ENCODE measurements at places on chromosomes 7 and 10.

GRCh38 chr7:135490783-135491182 is 19.1 kb downstream of the CNOT4 start:
- peak; percentile 31 for DNase-seq

DNA sequence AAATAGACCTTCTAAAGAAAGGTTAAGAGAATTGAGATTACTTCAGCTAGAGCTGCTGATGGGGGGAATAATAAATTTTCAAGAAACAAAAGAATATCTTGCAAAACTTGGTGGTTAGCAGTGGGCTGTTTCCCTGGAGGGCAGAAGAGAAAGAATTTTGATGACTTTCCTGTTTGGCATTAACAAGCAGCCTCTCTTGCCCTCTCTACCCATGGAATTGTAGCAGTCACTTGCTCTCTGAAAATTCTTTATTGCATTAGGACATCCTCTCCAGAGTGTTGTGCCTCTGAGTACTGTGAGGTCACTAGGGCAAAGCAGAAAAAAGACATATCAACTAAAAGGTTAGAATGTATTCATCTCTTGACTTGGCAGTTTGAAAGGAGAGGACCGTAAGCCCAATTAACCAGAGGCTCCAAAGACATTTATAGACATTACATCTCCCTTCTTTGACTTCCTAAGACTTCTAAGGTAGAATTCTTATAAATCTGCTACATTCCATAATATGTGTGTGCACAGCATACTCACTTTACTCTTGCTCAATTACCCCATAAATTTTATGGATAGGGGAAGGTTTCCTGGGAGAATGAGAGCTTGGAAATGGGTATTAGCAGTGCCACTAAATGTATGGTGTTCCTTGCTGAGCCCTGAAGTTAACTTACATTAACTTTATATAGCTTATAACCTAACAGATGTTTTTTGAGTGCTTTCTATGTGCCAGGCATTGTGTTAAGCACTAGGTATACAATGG is 215.3 kb downstream of the KIF20B start:
- DNase-seq = peak; percentile 6

GRCh38 chr7:140888087-140888486 is 36.6 kb downstream of the BRAF start:
- DNase-seq = no peak

DNA sequence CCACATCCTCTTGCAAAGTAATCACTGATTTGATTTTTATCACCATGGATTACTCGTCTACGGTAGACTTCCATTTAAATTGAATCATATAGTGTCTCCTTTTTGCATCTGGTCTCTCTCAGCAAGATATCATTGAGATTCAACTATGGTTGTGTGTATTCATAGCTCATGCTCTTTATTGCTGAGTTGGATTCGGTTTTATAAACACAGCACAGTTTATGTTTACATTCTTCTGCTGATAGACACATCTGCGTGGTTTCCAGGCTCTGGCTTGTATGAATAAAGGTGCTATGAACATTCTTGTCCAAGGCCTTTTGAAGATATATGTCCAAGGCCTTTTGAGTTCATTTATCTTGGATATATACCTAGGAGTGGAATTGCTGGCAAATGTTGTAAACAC is 356.5 kb upstream of the CELF2 start:
- no peak for DNase-seq

- DNase-seq = no peak
Observed at GRCh38 chr7:34220506-34221185, 315.3 kb downstream of the BMPER start.

- no peak for DNase-seq
Observed at GRCh38 chr10:86319676-86320075, 46.9 kb downstream of the GRID1 start.

- DNase-seq = peak; percentile 88
Observed at GRCh38 chr10:109883859-109884771, 39.2 kb downstream of the XPNPEP1 start.

GRCh38 chr7:97025130-97025499 is 484 bp upstream of the DLX5 start:
- DNase-seq = no peak

DNA sequence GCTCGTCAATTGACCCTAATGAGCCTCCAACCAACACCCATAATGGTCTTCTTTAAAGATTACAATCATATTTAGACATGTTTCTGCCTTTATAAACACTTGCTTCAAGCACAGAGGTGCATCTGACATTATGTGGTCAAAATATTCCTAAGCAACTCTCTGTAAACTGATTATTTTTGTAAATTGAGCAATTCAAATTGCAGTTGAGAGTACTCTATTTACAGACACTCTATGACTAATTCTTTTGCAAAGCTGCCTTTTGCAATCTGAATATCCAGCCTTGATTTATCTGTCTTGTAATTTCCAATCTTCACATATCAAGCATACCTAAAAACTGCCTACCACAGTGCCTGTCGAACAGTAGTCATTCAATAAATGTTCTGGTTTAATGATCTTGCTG is 112.0 kb downstream of the PDE1C start:
- peak; percentile 15 for DNase-seq

Measured in fibroblast of skin of abdomen (primary cell).